Fibroblast of villous mesenchyme (primary cell): ENCODE measurements at places on chromosomes 2 and 18.

GRCh38 chr2:223357076-223357475, 245.1 kb downstream of the SCG2 start:
- no peak for DNase-seq

DNA sequence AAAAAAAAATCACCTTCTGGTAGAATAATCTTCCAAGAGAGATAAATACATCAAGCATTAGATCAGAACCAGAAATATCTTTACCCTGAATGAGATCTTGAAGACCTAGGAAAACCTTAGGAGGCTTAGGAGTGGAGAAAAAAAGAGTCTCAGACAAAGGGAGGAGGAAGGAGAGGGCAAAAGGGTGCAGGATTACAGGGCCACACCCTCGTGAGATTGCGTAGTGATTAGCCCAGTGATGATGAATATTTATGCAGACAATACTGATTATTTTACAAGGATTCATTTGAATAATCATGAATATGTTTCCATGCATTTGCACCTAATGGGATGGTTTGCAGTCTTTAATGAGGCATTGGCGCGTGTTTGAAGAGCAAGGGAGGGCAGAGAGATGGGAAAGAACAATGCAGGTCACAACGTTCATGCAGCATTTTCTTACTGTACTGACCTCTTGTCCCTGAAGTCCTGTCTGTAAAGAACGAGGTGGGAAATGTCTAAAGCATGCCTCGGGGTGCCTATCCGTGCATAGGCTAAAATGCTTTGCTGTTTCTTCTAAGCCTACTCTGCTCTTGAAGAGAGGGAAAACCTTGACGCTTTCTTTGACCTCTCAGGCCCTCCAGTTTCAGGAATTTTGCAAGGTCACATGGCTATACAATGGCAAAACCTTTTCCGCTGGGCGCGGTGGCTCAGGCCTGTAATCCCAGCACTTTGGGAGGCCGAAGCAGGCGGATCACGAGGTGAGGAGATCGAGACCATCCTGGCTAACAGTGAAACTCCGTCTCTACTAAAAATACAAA, 18.6 kb upstream of the ZNF532 start:
- no peak for DNase-seq

DNA sequence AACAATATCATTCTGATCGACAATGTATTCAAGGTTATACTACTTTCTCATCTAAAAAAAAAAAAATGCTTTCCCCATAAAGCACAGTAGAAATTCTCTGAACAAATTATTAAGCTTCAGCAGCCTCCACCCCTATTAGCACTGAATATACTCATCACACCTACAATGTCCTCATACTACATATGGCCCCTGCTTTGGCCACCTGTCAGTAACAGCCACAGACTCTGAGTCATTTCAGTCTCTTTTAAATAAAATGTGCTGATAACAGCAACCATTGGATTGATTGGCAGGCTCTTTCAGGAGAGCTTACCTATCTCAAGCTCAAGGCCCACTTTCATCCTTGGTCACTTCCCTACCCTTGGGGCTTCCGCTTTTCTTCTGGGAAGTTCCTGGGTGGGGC, 236.7 kb downstream of the TMX3 start:
- no peak for DNase-seq

GRCh38 chr2:134924912-134925311, 6.3 kb downstream of the CCNT2 start:
- DNase-seq = no peak

DNA sequence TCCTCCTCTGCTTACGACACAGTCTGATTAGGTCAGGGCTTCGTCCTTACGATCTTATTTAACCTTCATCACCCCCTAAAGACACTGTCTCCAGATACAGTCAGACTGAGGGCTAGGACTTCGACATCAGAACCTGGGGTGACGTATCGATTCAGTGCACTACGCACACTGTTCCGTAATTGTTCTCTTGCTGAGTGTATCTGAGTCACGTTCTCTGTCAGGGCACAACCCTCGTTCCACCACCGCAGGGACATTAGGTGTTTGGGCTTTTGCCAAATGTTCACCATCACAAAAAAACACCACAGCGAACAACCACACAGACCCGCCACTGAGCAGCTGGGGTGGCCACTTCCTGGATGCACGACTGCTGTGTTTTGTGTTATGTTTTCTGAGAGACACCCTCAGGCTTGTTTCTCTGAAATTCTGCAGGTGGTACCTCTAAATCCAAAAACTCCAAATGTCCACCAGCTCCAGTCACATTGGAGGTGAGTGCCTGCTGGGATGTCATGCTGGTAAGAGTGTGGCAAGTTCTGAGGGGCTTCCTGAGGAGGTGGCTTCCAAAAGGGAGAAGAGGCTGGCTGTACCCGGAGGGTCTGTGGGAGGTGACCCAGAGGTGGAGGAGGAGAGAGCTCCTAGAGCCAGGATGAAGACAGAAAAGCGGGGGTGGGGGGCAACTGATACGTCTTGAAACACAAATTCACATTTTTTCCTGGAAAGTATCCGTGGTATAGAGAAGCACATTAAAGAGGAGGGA, 66.6 kb downstream of the ADNP2 start:
- DNase-seq = no peak

GRCh38 chr2:47916412-47916811, 10.1 kb upstream of the FBXO11 start:
- no peak for DNase-seq

- peak; percentile 54 for DNase-seq
Measured at GRCh38 chr18:55421615-55422419, 166.2 kb downstream of the TCF4 start.

GRCh38 chr18:35973650-35974049, 1.2 kb downstream of the RMP24 start:
- no peak for DNase-seq

- DNase-seq = peak; percentile 69
Measured at GRCh38 chr2:240916571-240917008, 10.5 kb downstream of the CROCC2 start.

DNA sequence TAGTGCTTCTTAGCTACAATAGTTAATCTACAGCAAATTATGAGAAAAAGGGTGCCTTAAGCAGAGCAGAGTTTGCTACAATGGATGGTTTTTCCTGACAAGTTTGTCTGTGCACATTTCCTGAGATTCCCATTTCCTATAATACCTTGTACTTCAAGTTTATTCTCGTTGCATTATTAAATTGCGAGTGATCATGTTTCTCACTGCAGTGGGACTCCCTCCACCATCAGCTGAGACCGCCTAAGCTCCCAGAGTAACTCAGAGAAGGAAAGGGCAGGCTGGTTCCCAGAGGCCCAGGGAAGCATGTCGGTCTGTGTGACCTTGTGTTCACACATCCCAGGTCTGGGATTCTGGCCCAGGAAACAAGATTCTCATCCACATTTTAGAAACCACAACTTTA, 162.1 kb downstream of the ARL4C start:
- DNase-seq = no peak
